Fibroblast of skin of left biceps (primary cell): ENCODE measurements at places on chromosomes 5 and 9.

DNA sequence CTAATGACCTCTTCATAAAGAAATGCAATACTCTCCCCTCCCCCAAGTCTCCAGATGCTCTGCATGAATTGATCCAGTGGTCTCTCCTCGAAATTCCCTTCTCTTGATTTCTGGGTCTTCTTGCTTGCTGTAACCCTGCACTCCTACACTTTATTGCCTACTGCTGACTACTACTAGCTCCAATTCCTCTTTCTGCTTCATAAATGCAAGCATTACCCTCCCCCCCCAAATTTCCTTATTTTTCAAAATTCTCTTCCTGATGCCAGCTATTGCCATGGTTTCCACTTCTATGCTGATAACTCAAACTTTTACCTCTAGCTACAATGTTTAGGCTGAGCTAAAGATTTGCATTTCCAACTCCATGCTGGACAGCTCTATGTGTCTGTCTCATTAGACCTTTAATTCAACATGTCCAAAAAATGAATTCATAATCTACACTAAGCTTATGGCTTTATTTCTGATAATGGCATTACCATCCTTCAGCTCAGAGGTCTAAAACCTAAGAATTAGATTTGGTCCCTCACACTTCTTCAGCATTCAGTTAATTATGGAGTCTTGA, 1.4 kb downstream of the ZBTB26 start:
- no peak for DNase-seq

DNA sequence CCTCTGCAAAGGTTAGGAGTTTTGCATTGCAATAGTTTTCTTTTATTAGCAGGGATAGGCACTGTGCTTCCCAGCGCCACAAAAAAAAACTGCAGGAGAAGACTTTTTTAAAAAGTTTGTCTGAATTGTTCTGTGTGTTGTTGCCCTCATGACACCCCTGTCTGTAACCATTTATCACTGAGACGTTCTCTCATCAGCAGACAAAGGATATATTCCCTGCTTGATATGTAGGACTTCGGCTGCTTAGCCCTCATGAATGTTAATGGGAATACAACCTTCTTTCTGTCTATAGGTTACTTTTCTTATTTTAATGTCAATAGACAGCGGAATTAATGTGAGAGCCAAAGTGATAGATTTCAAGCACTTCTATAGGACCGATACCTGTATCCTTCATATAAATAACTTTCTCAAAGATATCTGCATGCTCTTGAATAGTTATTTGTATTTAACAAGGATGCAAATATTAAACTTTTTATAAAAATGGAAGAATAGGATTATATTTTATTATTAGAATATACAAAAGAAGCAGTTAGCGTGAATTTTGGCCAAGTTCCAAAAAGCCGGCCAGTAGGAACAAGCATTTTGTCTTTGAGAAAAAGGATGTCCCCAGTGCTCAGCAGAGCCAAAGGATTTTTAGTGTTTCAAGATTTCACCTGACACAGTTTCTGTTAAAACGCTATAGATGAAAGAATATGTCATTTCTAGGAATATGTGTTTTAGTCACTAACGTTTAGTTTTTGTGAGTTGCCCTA, 1.5 kb upstream of the LYSMD3 start:
- no peak for DNase-seq

- no peak for DNase-seq
Measured at GRCh38 chr5:41815663-41816229, 54.5 kb downstream of the OXCT1 start.

GRCh38 chr5:36311956-36312355, 10.3 kb upstream of the RANBP3L start:
- no peak for DNase-seq

- peak; percentile 53 for DNase-seq
Measured at GRCh38 chr5:147454996-147455677, 54.7 kb downstream of the DPYSL3 start.

DNA sequence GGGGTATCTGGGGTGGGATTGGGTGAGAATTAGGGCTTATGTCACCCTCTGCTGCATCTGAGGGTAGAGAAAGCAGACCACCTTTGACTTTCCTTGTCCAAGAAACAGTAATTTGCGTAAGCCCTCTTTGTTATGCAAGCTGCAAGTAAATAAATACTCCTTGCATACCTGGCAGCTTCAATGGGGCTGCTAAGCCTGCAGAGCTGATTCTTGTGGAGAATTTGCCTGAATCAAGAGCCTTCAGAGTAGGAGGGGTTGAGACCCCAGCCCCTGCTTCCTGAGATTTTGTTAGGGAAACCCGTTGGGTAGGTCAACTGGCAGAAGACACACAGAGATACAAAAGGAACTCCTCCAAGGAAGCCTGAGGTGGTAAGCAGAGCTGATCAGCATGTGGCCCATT, 515.1 kb downstream of the DMAC1 start:
- DNase-seq, result no peak

- DNase-seq, result no peak
Measured at GRCh38 chr9:109632817-109633216, 134.7 kb upstream of the PTPN3 start.

DNA sequence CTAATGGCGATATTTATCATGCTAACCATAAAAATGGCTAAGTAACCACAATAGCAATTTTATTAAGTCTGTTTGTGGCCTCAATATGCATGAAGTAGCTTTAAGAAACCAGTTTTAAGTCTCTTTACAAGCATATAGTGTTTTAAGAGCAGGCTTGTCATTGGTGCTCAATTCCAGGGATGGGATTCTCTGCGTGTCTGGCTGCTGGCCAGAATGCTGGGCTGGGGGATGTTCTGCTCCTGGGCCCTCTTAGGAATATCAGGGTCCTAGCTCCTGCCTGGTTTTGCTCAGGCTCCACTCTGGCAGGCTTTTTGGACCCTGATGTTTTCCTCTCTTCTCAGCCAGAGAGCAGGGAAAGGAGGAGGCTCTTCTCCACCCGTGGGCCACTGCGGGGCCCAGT, 127.2 kb downstream of the PDE8B start:
- no peak for DNase-seq
